Osteocyte (in vitro differentiated cells): ENCODE measurements at places on chromosomes 13 and 19.

DNA sequence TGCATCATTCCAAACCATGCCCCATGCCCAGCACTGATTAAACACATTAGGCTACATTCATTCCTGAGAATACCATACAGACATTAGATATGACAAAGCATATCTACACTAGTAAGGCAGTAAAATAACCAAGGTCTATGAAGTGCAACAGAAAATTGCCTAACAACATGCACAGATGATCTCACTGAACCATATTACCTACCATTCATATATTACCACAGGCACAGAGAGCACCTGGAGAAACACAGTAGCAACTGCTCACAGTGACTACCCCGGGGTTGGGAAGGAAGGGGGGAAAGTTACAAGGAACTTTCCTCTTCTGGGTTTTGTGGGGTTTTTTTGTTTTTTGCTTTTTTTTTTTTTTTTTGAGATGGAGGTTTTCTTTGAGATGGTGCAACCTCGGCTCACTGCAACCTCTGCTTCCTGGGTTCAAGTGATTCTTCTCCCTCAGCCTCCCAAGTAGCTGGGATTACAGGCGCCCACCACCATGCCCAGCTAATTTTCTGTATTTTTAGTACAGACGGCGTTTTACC, 669.6 kb downstream of the UQCRFS1 start:
- no peak for DNase-seq

- no peak for DNase-seq
These were observed 261.6 kb downstream of the SLITRK1 start for GRCh38 chr13:83620530-83621220.

DNA sequence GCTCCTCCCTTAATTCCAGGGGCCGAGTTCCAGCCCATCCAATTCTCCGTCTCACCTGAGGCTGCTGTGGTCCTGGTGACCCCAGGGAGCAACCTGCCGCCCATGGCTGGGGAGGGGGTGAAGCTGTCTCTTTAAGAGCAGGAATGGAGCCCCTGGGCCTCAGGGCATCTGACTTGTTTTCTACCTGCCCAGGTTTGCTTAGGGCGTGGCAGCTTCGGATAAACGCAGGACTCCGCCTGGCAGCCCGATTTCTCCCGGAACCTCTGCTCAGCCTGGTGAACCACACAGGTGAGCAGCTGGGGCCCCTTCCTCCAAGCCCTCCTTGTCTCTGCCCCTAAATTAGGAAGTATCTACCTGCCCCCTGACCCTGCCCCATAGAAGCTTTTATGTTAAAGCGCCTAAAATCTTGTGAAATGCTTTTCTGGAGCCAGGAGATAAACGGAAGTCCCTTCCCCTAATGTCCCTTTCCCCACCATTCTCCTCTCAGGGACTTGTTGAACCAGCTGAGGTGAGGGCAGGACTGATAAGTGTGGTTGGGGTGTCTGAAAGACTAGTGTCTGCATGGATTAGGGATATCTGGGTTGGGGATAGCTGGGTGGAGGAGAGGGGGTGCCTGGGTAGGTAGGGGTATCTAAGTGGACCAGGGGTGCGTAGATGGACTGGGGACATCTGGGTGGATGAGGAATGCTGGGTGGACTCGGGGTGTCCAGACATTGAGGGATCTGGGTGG, 614 bp downstream of the FXYD3 start:
- no peak for DNase-seq

- DNase-seq: no peak
These were observed 58.8 kb upstream of the ZNF681 start for GRCh38 chr19:23817519-23817918.

DNA sequence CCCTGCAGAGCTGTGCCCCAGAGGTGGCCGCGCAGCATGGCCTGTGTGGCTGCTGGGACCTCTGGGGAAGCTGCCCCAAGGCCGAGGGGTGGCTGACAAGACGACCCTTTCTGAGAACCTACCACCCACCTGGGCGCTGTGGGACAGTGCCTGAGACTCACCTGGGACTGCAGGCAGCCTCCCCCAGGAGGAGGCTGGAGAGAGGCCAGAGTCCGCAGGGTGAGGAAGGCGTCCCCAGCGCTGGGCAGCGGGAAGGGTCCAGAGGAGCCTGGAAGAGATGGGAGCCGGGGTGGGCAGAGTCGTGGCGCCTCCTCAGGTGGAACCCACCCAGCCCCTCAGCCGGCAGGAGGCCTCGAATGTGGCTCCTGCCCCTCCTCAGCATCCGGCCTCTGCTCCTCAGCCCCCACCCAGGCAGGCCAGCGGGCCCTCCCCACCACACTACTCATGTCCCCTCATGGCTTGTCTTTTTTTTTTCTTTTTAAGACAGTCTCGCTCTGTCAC, 25.3 kb downstream of the CILP2 start:
- no peak for DNase-seq

- DNase-seq: no peak
These were observed 157.7 kb downstream of the ATP8A2 start for GRCh38 chr13:25529425-25529824.

GRCh38 chr13:52125547-52125946, 3.3 kb downstream of the NEK5 start:
- DNase-seq: no peak

DNA sequence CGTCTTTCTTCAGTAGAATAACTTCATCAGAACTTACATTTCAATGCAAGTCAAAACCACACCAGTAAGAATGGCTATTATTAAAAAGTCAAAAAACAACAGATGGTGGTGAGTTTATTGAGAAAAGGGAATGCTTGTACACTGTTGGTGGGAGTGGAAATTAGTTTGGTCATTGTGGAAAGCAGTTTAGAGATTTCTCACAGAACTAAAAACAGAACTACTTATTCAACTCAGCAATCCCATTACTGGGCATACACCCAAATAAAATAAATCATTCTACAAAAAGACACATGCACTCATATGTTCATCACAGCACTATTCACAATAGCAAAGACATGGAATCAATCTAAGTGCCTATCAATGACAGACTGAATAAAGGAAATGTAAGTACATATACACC, 231.2 kb downstream of the NHLRC3 start:
- no peak for DNase-seq

GRCh38 chr19:43408043-43408442, 6.6 kb upstream of the TEX101 start:
- no peak for DNase-seq

DNA sequence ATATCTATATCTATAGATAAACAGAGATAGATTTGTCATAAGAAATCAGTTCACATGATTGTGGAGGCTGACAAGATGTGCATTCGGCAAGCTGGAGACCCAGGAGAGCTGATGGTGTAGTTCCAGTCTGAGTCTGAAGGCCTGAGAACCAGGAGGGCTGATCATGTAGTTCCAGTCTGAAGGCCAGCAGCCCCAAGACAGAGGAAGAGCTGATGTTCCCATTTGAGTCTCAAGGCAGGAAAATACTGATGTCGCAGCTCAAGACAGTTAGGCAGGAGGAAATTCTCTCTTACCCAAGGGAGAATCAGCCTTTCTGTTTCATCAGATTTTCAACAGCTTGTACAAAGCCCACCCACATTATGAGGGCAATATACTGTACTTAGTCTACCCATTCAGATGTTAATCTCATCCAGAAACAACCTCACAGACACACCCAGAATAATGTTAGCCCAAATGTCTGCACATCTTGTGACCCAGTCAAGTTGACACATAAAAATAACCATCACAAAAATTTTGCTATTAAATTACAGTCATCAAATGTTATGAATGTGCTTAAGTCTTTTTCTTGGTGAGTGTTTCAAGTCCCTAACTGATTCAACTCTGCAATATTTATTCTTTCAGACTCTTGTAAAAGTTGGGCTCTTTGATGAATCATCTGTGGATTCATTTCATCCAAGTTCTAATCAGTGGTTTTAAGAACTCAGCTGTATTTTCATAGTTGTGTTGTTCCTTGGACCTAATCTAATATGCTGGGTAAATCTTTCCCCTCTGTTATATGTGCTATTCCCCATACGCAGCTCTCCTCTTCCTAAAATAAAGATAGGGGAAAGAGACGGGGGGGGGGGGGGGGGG, 22.7 kb upstream of the LRCH1 start:
- DNase-seq: no peak

- no peak for DNase-seq
These were observed 29.6 kb downstream of the VWA8 start for GRCh38 chr13:41931337-41931736.

DNA sequence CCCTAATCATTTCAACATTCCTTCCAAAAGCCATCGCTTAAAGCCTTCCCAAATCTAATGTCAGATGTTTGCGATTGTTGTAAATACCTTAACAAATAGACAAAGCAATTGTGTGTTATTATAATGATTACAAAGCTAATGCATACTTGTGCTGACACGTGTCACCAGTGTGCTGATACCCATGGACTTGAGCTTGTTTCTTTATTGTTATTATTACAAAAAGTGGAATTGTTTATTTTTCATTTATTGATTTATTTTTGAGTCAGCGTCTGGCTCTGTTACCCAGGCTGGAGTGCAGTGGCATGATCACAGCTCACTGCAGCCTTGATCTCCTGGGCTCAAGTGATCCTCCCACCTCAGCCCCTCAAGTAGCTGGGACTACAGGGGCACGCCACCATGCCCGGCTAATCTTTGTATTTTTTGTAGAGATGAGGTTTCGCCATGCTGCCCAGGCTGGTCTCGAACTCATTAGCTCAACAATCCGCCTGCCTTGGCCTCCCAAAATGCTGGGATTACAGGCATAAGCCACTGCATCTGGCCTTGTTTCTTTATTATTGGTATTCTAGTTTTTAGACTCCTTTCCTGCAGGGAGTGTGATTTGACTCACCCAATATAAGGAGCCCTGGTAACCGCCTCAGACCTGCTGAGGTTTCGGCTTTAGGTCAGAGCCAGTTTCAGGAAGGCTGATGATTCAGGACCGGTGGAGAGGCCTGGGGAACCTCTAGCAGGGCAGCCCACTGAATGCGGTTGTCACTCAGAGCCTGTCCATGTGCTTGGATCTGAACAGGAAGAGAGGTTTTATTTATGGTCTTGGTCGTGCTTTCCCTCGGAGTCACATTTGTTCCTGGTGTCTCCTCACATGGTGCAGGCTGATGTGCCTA, 2.1 kb upstream of the FBXO17 start:
- DNase-seq: no peak

DNA sequence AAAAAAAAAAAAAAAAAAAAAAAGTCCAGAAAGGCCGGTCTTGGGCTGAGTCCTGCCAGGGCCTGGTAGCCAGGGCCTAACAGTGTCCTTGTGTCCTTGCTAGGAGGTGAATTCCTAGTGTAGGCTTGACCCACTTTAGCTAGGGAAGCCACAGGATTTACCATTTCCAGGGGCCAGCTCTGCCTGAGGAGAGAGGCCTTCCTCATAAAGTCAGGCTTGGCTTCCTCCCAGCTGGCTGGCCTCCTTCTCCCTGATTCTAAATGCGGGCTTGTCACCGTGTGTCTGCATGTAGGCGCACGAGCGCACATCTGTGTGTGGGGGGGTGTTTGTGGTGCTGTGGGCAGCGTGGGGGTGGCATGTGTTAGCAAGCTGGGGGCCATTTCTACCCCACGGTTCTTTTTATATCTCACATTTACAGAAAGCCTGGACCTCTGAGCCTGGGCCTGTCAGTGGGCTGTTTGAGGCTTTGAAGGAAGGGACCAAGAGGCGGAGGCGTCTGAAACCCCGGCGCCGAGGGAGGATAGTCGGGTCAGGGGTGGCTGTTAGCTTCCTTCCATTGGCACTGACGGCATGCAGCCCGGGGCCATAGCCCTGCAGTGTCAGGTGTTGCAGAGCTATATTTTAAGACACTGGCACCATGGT, 31.7 kb downstream of the IER2 start:
- no peak for DNase-seq

DNA sequence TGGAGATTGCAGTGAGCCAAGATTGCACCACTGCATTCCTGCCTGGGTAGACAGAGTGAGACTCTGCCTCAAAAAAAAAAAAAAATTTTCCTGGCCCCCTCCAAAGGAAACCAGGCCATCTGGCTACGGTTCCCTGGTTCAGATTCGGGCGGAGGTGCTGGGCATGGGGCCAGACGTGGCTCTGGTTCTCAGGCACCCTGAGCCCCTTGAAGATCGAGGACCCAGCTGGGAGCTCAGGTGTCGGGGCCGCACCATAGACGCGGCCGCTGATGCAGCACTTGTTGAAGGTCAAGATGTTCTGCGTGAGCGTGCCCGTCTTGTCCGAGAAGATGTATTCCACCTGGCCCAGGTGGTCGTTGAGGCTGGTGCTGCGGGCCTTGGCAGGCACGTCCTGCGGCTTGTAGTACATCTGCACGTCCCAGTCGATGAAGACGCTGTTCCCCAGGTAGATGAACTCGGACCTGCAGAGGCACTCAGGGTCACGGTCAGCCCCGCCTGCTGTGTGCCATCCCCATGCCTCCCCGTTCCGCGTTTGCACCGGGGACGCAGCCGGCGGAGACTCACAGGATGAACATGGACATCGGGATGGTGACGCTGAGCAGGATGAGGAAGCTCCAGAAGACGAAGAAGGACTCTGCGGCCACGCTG, 12.3 kb downstream of the ATP8B3 start:
- DNase-seq: no peak

GRCh38 chr13:68128297-68128915, 898.3 kb upstream of the PCDH9 start:
- no peak for DNase-seq

DNA sequence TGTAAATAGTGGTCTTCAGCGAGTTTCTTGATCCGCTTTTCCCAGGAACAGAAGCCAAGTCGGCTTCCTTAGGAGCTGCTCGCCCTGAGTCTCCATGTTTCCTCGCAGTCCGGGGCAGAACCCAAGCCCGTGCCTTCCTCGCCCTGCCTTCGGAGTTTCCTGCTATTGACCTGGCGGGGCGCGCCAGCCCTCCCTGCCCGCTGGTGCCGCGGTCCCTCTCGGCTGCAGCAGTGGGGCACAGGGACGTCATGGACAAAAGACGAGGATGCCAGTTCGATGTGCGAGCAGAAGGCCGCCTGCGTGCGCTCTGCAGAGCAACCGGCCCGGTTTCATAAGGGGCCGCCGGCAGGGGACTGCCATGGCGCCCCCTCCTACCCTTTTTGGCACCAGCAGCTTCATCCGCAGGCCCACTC, 156.6 kb downstream of the TM9SF2 start:
- DNase-seq: peak; percentile 87

- no peak for DNase-seq
These were observed 145.3 kb downstream of the POSTN start for GRCh38 chr13:37453246-37453645.

DNA sequence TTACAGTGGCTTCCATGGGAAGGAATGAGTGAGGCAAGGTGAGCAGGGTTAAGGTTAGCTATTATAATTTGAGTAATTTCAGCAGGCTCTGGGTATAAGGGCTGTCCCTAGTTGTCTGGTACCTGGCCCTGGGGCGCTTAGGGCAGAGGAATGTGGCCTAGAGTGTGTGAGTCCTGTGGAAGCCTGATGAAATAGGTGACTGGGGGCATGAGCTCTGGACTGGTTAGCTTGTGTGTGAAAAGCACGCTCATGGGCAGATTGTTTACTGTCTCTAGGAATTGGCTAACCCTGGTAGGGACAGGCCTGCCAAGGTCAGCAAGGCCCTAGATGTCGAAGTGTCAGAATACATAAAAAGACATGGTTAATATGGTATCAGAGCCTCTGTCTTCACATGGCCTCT, 42.5 kb downstream of the SPRYD7 start:
- DNase-seq: no peak
